ENCODE measurements at places on chromosomes 11 and 22.
A peak's percentile ranks its signal among the peaks of the same experiment; 100 is the strongest.

- no peak for DNase-seq
These were observed 66.2 kb downstream of the SC5D start for GRCh38 chr11:121358760-121359159.

GRCh38 chr11:115183830-115184229 is 320.4 kb downstream of the CADM1 start:
- no peak for DNase-seq

DNA sequence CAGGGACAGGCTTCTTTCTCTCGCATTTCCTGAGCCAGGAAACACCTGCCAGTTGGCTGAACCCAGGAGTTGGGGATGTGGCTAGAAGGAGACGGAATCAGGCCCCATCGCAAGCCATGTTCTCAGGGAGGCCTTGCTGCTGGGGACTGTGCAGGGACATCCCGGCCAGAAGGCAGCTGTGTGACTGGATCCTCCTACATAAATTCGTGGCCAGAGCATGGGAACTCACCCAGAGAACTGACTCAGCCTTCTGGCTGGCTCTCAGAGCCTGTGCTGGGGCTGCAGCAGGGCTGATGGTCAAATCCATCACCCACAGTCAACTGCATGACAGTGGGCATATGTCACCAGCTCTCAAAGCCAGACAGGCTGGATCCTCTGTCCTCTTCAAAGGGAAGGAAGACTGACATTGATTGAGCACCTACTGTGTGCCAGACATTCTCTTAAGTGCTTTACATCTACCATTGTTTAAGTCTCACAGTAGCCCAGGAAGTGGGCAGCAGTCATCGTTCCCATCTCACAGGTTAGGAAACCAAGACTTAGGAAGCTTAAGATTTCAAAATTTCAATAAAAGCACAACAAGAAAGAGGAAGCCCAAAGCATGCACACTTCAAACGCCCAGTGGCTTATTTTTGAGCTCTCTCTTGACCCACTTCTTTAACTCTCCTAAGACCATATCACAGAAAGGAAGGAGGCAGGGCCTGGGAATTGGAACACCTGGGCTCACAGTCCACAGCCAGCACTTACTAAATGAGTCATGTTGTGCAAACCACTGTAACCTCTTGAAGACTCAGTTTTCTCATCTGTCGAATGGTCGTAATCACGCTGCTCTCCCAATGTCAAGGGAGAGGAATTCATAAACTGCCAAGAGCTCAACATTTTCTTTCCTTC is 30.9 kb upstream of the CACNG2 start:
- no peak for DNase-seq

DNA sequence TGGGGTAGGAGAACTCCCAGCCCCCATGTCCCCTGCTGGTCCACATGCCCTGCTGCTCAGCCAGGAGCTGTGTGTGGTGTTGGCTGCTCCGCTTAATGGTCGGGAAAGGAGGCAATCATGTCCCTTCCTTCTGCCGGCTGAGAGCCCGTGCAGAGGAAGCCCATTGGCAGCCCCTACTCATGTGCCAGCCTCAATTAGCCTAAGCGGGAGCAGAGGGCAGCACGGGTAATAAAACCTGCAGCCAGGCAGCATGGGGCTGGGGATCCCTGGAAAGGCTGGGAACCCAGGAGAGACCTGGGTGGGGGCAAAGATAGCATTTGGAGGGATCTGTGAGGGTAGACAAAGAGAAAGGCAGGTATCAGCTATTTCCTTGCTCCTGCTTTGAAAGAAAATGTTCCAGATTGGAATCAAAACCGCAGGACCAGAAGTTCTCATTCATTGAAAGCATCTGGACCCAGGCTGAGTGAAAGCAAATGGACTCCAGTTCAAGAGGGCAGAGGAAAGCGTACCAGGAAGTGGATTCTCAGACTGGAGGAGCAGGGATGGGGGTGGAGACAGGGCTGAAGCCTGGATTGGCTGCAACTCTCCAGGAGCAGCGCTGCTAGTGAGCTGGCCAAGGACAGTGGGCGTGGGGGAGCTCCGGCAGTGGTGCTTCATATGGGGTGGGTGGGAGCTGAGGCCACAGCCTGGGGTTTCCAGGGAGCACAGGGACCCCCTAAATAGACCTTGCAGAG is 103.4 kb upstream of the NECTIN1 start:
- peak; percentile 57 for DNase-seq

GRCh38 chr11:15493066-15493465 is 378.3 kb downstream of the INSC start:
- peak; percentile 52 for DNase-seq

DNA sequence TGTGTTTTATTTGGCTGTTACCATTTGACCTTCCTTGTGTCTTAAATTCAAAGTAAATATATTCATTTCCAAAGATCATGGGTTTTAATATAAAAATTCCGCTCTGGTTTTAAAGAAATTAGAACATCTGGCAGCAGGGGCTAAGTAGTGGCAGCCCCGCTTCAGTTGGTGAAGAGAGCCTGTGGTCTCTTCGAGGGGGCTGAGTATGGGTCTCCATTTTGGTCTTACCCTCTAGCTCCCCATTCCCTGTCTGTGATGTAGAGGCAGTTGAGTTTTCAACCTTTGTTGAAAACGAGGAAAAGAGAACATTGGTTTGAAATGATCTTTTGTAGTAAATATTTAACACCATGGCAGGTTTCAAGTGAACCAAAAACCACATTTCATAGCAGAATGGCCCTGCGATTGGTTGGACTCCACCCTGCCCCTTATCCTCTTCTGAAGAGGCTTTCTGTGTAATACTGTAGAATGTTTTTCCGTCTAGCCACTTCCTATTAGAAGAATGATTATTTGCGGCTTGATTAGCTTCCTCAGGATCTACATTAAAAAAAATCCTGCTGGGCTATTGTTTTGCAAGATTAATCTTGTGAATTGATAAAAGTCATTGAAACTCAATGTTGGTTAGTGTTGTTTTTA is 17.7 kb downstream of the APLP2 start:
- DNase-seq, result no peak

GRCh38 chr11:30956751-30957150 is 370.6 kb upstream of the MPPED2 start:
- no peak for DNase-seq

DNA sequence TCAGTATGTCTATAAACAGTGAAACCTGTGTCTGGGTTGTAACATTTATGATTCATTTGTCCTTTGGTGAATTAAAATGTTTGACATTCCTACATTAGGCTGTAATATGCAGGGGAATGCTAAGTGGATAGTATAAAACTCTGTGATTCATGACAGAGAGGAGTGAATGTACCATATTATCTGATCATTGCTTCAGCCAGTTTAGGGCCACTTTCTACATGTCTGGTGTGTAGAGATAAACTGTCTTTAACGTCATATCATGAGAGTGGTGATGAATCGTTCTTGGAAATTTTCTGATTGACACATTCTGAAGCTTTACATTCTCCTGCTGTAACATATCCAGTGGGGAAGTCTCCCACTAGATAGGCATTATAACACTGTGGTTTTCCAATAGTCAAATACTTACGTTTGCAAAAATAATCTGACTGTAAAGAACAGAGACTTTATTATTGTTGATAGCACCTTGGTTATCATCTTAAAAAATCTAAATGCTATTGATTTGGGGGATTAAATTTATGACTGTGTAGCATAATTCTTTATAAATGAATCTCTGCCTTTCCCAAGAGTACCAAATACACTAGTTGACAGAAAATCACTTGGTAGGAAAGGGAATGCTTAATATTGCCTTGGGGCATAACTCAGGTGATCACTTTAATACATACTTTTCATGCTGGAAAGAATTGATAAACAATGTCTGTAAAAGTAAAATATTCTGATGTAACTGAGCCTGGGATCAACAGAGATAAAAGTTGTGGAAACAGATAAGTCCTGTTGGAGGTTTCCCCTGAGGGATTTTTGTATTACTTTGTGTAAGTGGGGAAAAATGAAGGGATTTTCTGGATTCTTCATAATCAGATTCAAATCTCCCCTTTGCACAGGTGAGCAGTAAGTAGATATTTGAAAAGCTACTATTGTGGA is 427.9 kb downstream of the JRKL start:
- DNase-seq, result peak; percentile 38

- DNase-seq, result no peak
These were observed 185.8 kb downstream of the TRPC6 start for GRCh38 chr11:101397979-101398378.

DNA sequence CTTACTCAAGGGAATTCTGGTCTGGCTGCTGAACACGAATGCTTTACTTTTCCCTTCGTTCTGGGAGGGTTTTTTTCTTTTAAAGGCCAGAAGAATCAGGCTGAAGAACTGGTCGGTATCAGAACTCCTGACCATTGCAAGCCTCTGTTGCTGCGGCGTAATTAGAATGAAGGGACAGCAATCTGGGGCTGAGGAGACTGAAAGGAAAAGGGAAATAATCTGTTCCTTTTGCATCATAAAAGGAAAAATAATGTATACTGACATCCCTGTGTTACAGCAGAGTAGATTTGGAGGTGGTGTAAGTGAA is 670 bp downstream of the SC5D start:
- DNase-seq, result no peak

DNA sequence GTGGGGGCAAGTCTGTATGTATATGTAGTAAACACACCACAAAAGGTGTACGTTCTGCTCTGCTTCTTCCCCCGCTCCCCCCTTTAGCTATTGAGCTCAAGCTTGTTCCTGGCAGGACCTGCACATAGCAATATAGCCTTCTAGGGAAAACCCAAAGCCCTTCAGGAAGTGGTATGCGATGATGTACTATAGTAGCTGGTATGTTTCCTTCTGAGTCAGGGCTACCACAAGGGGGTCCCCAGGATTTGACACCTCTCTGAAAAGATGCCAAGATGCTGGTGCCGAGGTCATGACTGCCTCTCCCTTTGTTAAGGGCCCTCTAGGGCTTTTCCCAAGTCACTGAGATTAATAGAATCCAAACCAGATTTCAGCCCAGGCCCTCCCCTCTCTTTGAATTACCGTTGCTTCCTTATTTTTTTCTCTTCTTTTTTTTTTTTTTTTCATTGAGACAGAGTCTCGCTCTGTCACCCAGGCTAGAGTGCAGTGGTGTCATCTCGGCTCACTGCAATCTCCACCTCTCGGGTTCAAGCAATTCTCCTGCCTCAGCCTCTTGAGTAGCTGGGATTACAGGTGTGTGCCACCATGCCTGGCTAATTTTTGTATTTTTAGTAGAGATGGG is 268.4 kb downstream of the ETS1 start:
- peak; percentile 54 for DNase-seq

DNA sequence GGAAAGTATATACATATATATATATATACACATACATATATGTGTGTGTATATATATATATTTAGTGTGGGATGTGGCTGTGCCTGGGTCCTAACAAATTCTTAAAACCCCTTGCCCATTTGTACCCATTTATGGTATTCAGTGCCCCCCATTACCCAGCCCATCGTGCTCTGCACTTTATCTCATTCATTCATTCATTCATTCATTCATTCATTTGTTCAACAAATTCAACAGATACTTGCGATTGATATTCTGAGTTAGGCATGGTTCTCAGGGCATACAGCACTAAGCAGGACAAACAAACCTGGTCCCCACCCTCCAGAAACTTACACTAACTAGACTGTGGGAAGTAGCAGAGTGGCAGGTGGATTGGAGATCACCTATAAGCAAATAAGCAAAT is 56.6 kb upstream of the LMO2 start:
- DNase-seq, result no peak

GRCh38 chr11:68340003-68340767 is 27.8 kb downstream of the LRP5 start:
- no peak for DNase-seq

DNA sequence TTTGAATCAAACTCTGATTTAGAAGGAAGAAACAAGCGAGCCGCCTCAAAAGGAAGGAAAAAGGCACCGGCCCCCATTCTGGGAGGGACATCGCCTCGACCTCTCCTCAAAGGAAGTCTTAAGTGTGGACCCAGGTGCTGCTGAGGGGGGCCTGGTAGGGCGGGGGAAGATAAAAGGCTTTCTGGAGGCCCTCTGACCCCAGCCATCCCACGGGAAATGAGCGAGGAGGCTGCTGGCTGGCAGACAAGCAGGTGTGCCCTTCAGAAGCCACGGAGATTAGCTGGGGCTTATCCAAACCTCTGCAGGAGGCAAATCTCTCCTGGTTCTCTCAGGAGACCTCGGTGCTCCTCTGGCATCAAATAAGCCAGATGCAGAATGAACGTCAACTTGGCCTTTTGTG is 171.4 kb upstream of the BLID start:
- no peak for DNase-seq

DNA sequence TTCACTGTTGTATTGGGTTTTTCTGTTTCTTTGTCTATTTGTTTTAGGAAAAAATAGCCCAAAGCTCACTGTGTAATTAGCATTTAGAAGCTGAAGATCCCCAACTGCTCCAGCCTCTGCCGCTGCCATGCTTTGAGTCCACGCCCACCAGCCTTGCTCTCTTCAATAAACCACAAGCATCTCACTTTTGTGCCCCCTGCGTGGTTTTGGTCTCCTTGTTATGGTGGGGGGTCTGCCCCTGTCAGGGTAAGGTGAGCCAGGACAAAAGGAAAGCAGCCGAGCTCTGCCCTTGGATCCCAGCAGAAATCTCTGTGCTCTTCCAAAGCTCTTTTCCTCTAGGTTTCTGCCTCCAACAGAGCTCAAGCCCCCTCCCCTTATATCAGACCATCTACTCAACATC is 4.2 kb downstream of the SCGB1A1 start:
- no peak for DNase-seq

DNA sequence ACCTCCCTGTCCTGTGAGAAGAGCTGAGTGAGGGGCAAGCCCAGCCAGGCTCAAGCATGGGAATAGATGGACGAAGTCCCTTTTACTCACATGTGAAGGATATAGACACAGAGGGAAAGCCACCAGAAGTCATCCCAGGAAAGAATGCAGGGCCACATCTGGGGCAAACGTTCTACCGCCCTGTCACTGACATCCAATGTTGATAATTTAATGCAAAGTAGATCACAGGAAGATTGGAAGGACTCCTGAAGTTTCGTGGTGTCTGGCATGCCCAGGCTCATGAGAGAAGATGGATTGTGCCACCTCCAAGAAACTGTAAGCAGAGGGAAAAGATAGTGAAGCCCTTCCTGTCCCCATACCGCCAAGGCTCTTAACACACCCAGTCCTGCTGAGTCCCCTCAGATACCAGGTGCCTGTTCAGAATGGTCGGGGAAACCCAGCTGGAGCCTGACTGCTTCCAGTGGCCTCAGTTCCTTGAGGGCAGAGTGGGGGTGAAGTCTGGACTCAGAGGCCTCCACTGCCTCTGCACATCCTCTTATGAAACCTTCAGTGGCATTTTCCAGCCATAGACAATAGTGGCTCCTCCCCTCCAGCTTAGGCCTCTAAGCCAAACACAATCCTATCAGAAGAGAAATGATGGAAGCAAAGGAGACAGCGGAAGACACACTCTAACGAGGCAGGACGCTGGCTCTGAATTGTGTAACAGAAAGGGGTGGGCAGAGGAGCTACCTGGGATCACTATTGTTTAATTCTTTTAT is 7.5 kb upstream of the STK33 start:
- no peak for DNase-seq

GRCh38 chr11:86143087-86144030 is 74.5 kb upstream of the PICALM start:
- no peak for DNase-seq

DNA sequence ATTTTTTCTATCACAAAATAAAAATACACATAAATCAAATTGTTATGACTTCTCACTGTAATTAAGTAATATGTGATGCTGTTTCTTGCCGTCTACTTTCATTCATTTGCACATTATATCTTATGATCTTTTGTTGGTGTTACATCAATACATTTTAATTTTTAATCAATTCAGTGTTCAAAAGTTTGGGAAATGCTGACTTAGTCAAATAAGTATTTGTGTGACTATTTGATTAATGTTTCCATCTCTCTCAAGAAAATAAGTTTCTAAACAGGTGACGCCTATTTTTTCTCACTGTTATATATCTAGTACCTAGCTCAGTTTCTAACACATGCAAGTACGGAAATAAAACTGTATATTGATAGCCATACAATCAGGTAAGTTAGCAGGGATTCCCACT is 329.5 kb upstream of the KIRREL3 start:
- DNase-seq, result no peak
